ENCODE measurements at places on chromosomes 12 and 14.

GRCh38 chr14:32075672-32076277 is 1.3 kb upstream of the ARHGAP5 start:
- peak; percentile 41 for DNase-seq

GRCh38 chr12:15356951-15357364 is 34.6 kb downstream of the PTPRO start:
- DNase-seq = no peak

GRCh38 chr14:52055167-52055566 is 13.7 kb downstream of the NID2 start:
- no peak for DNase-seq

GRCh38 chr14:102819176-102819628 is 42.0 kb downstream of the TRAF3 start:
- peak; percentile 48 for DNase-seq

GRCh38 chr14:99042381-99043266 is 229.4 kb downstream of the BCL11B start:
- DNase-seq = no peak

DNA sequence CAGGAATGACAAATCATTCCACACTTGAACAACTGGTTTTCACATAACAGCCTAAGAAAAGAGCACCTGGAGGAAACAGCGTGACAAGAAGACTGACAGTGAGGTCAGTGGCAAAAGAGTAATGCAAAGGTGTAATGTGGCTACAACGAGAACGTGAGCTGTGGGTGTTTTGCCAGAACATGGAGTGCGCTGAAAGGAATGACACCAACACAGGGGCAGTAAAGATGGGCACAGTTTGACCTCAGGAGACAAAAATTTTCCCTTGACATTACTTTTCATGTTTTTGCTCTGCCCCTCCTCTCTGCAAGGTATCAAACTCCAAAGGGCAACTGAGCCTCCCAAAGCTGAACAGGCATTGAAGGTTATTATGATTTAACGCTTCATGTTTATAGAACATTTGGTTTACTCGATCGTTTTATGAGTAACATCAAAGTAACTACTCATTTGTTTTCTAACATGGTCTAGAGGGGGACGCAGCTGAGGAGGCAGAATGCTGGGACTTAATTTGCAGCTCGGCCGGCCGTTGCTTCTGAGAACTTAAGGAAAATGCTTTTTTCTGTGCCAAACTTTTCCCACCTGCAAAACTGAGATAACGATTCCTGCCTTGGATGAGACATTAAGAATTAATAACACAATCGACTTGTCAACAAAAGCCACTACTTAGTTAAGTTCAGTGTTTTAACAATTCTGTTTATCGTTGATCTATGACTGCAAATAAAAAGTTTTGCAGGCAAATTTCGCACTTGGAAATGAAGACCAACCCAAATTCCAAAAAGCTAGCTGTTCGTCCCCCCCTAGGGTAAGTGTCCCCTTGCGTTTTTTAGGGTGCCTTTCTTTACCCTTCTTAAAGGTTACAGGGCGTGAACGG is 954 bp downstream of the HAUS4 start:
- no peak for DNase-seq

- no peak for DNase-seq
Measured at GRCh38 chr12:106632797-106633450, 50.1 kb downstream of the RFX4 start.

DNA sequence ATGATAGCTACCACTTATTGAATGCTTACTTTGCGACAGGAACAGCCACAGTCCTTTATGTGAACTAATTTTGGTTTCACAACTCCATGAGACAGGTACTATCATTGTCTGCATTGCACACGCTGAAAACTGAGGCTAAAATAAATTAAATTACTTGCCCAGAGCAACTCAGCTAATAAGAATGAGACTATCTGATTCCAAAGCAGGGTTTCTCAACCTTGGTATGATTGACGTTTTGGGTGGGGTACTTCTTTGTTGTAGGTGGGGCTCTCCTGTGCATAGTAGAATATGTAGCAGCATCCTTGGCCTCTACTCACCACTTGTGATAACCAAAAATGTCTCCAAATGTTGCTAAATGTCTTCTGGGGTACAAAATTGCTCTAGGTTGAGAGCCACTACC is 9.1 kb downstream of the PHLDA1 start:
- no peak for DNase-seq

GRCh38 chr12:67430708-67431335 is 161.7 kb downstream of the CAND1 start:
- DNase-seq = no peak
